ENCODE measurements at places on chromosomes 3 and 15. TPM values are rescaled to one million over a fixed set of nuclear protein-coding genes. Genes with fewer than 3 reads are reported as not detected.

DNA sequence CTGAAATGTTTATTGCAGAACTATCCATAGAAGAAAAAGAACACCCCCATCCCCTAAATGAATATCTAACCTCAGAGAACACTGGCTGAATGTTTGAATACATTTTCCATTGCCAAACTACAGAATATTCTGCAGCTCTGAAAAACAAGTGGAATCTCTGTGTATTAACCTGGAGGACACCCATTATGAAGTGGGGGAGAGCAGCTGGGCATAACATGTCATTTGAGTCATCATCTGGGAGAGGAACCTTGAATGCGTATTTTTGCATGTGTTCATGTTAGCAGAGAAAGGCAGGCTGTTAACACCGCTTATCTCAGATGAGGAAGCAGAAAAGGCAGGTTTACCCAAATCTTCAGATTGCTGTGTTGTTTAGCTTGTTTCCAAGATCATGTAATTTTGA is 31.5 kb downstream of the ESYT3 start:
- no peaks in the 10 kb centered on the region for H3K36me3 ChIP-seq
- no peak overlapping the region for H3K4me3 ChIP-seq
- H3K27ac ChIP-seq: no peak overlapping the region

GRCh38 chr3:189308608-189309007 is 136.8 kb downstream of the TPRG1 start:
- H3K27ac ChIP-seq: no peak overlapping the region
- no peak for DNase-seq
- no peak overlapping the region for H3K4me3 ChIP-seq

PDZRN3 gene
- not detected for total RNA-seq

DNA sequence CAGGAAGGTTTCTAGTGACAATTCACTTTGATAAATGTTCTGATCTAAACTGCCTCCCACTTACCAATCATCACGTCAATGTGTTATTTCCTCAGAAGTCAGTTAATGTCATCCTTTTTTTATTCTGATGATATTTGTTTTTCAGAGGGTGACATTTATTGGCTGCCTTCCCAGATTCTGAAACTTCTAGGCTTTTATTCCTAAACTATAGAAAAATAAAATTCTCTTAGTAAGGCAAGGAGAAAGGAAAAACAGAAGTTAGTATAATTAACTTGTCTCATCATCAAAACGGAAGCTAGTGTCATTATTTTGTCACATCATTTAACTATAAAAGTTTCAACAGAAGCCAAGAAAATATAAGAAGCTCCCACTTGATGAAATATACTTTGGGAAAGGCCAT is 100.0 kb upstream of the C3orf80 start:
- H3K27ac ChIP-seq: no peak overlapping the region
- DNase-seq: no peak
- no peaks in the 10 kb centered on the region for H3K36me3 ChIP-seq
- no peaks in the 10 kb centered on the region for H3K27me3 ChIP-seq
- H3K4me1 ChIP-seq: no peaks in the 10 kb centered on the region
- H3K4me3 ChIP-seq: no peak overlapping the region

DNA sequence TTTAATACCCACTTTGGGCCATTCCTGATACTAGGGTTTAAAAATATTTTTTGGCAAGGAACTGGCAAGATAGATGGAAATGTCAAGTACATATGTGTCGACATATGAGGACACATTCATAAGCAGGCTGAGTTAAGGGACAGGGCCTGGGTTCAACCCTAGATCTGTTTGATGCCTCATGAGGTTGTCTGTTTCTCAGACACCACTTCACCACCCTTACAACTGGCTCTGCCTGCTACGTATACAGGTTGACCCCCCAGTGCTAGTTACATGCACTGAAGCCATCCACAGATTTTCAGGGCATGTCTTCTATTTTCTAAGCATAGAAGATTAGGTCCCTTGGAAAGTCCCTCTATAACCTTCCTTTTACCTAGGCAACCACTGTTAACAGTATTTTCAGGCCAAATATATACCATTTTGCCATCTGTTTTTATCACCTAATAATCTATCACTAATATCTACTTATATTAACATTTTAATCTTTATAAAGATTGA is 296.7 kb downstream of the PLCL2 start:
- no peak overlapping the region for H3K4me3 ChIP-seq
- no peaks in the 10 kb centered on the region for H3K4me1 ChIP-seq
- no peak overlapping the region for H3K27ac ChIP-seq
- H3K27me3 ChIP-seq: no peaks in the 10 kb centered on the region
